Kidney epithelial cell (primary cell): ENCODE measurements at places on chromosomes 5 and 9. TPM values are rescaled to one million over a fixed set of nuclear protein-coding genes. Genes with fewer than 3 reads are reported as not detected.

Gene GDA
- total RNA-seq, result under 0.01 and 0.04 TPM in 2 replicates

- DNase-seq, result no peak
Measured at GRCh38 chr5:172775326-172776234, 4.6 kb upstream of the DUSP1 start.

DNA sequence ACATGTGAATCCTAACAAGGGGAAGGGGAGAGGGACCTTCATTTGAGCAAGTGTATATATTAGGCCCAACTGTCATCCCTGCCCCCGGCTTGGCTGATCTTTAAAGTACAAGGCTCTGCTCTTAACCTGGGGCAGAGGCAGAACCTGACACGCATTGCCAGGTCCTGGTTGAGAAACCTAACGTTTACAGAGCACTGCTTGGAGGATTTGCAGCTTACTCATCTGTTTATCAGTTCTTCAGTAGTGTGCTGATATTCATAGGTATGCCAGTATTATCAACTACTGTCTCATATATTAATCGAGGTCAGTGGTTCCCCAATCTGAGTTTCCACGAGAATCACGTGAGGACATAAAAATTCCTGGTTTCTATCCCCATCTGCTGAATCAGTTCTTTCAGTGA, 50.4 kb downstream of the ACO1 start:
- no peak for DNase-seq

GRCh38 chr5:40464511-40464910, 215.2 kb upstream of the PTGER4 start:
- DNase-seq, result no peak

- no peak for DNase-seq
Measured at GRCh38 chr5:59198365-59198764, 615.5 kb downstream of the RAB3C start.
